ENCODE measurements at places on chromosomes 6 and 20.

DNA sequence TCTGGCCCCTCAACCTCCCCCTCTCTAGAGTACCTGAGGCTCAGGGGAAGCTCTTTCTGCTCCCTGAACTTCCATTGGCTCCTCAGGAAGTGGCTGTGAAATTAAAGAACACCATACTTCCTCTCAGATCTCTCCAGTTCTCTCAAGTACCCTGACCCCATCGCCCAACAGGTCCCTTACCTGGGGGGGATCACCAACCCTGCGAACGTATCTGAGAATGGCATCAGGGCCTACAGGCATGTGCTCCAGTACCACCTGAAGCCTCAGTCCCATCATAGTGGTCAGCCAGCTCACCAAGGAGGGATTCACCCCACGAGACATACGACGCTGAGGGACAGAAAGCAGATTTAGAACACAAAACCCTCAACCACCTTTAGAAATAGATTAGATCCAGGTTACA is 11.8 kb downstream of the BAG6 start:
- DNase-seq: no peak

DNA sequence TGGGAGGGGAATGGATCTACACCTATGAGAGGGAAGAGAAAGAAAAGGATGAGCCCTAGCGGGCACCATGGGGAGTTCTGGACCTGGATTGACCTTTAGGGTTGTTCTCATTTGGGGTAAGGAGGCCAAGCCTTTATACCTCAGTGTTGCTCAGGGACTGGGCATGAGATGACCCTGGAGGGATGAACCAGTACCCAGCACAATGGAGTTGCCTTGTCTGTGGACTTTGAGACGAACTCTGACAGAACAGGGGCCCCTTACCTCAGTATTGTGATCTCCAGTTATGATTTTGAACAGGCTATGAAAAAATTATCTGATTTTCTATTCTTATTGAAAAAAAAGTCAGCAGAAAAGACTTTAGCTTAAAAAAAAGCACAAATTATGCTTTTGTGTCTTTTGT is 88.6 kb downstream of the FOXA2 start:
- DNase-seq: no peak

DNA sequence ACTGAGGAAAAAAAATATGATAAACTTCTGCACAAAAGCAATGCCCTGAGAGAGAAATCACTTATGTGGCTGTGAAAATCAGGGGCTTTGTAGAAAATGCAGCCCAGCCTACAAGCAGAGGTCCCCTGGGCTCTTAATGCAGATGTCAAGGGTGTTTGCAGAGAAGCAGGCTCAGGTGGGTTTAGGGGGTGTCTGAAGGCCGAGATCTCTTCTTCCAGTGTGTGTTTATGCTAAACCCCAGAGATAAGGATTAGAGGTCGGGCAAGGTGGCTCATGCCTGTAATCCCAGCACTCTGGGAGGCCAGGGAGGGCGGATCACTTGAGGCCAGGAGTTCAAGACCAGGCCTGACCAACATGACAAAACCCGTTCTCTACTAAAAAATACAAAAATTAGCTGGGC is 78.5 kb downstream of the TMEM242 start:
- DNase-seq: no peak

- no peak for DNase-seq
Measured at GRCh38 chr6:5172041-5172653, 87.0 kb downstream of the PPP1R3G start.

DNA sequence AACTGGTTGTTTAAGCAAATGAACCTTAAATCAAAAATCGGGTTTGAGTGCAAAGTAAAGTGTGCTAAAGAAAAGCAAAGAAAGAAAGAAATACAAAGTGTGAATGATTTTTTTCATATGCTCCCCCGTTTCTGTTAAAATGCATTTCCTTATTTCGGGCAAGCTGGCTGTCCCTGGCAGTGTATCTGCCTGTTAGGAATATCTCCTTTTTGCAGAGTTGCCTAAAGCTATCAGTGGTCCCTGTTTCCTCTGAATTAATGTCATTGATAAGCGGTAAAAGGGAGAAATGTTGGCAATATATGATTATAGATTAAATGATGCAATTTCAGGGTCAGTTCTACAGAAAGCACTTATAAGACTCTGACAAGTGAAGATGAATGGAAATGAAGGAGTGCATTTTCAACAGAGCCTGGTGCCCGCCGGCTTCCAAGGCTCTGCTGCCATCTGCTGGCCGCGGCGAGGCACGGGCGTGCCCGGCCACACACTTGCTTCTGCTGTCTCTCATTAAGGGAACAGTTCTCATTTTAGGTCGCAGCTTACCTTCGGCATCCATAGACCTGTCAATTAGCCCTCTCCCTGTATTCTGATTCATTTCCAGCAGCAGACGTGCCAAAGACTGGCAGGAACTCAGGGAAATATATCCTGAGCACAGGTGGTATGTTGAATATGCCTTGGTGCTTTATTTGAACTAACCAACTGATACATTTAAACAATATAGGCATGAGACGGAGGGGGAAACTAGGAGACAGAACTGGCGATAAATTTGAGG is 381.9 kb downstream of the C6orf118 start:
- peak; percentile 50 for DNase-seq

- DNase-seq: no peak
Measured at GRCh38 chr6:16840291-16840690, 79.0 kb upstream of the ATXN1 start.

DNA sequence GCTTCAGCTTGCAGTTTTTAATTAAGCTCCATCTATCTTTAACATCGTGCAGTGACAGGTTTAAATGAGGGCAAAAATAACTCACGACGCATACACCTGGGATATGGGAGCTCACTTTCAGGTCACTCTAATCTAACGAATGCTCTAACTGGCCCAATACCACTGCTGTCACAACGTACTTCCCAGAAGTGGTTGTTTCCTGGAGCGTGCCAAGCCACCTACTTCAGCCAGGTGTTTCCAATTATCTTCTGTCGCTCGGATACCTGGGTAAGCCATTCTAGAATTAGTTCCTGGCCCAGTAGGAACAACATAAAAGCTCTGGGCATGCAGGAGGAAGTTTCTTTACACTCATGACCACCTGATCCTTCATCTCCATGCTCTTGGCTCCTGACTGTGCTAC is 147.4 kb downstream of the FOXC1 start:
- no peak for DNase-seq

DNA sequence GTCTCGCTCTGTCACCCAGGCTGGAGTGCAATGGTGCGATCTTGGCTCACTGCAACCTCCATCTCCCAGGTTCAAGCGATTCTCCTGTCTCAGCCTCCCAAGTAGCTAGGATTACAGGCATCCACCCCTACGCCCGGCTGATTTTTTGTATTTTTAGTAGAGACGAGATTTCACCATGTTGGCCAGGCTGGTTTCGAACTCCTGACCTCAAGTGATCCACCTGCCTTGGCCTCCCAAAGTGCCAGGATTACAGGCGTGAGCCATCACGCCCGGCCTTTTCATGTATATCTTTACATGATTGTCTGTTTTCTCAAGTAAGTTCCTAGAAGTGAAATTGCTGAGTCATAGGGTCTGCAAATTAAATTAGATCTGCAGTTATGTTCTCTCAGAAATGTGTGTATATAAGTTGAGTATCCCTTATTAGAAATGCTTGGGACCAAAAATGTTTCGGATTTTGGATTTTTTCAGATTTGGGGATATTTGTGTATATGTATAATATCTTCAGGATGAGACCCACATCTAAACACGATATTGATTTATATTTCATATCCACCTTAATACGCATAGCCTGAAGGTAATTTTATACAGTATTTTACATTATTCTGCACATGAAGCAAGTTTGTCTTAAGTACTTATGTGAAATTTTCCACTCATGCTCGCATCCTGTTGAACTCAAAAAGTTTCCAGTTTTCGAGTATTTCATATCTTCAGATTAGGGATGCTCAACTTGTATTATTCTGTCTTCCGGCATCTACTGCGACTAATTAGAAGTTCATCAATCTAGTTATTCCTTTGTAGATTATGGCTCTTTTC is 40.4 kb downstream of the TAB2 start:
- no peak for DNase-seq

DNA sequence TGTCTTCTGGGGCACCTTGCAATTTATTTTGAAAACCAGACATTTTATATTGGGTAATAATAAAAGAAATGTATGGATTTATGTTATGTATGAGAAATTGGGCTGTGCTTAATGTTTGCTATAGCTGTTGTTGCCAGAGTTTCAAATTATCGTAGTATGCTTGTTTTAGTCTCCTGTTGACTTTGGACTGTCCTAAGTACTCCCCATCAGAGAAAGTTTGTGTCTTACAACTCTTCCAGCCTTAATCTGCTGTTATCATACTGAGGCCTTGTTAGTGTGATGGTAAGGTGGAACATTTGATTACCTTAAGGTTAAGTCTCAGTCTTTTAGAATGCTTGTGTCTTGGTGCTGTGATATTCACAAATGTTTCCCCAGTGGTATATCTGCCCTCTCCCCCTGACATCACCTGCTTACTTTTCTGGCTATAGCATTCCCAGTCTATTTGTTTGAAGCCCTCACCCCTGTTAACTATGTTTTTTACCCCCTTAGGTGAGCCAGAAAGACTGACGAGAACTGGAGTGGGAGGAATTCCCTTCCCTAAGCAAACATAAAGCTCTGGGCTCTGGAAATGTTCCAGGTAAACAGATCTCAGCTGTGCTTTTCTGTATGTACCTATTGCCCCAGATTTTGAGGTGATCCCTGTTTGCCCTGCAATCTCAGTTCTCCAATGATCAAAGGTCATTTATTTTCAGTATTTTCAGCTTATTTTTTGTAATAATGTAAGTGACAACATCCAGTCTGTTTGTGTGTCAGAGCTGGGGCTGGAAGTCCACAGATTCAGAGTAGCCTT is 581.1 kb upstream of the CITED2 start:
- DNase-seq: no peak

GRCh38 chr20:59603781-59604541 is at the start of gene PHACTR3:
Gene PHACTR3, plus strand, starts transcription at chr20:59604540. Its CDS starts 475 bp downstream, at chr20:59605015.
- no peak for DNase-seq

- peak; percentile 25 for DNase-seq
Measured at GRCh38 chr6:28683945-28684538, 158.4 kb downstream of the GPX5 start.

DNA sequence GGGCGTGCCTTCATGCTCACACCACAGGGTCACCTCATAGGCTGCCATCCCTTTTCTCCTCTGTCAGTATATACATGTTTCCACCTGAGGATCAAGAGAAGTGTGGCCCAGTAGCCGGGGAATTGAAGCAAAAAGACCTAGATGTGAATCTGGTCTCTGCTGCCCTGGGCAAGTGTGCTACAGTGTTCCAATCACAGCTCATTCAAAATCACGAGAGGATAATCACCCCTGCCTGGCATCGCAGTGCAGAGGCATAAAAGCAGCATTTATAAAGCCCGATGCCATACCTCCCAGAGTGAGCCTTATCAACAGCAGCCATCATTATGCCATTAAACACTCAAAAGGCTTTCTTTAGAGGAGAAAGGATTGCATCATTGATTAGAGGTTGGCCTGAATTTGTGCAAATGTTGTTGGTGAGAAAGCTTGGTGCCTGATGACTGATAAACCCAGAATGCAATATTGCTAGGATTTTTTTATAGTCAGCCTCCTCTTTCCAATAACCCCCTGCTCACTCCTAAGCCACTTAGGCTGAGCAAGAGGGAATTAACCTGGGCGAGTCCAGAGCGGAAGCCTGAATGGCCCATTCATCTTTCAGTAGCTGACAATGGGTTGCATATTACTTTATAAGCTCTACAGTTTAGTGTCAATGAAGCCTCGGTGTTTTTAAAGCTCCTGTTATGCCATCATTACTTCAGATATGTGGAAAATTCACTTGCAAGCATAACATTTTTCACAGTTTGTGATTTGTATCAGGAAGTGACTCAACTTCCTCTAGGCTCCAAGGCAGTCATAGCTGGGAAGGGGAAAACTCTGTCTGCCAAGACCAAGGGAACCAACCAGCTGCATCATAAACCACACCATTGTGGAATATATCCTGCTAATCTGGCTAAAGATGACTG is 92.5 kb upstream of the NXT1 start:
- no peak for DNase-seq

DNA sequence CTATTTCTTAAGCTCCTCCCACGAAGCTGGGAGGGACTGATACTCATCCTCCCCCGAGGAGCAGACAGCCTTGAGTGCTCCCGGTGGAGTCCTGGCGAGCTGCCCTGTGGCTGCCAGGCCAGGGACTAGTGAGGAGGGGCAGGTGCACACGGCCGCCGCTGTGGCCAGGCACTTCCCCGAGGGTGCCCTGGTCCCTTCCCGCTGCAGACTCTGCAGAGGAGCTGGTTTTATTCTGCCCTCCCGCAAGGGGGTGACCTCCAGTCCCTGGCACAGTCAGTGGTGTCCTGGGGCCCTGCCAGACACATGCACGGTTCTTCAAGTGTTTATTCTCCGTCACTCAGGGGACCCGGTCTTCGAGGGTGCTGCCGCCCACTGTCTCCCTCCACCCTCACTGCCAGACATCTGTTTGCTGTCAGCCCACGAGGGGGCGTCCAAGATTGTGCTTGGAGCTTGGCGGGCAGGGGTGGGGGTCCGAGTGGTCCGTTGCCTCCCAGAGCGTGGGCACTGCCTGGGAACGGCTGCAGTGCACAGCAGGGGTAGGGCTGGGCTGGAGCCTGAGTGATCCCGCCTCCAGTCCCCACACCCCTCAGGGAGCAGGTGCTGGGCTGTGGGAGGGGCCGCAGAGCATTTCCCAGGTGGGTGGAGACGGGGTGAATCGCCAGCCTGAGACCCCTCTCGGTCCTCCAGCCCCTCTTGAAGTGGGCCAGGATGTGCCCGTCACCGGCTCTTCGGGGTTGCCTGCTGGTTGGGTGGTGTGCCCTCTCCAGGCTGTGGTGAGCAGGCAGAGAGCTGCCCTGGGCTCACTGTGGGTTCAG is 3.1 kb upstream of the CABLES2 start:
- peak; percentile 43 for DNase-seq

GRCh38 chr6:10884245-10884972 is 2.4 kb upstream of the SYCP2L start:
- DNase-seq: no peak

- DNase-seq: no peak
Measured at GRCh38 chr6:166752097-166752496, 125.0 kb upstream of the RPS6KA2 start.

DNA sequence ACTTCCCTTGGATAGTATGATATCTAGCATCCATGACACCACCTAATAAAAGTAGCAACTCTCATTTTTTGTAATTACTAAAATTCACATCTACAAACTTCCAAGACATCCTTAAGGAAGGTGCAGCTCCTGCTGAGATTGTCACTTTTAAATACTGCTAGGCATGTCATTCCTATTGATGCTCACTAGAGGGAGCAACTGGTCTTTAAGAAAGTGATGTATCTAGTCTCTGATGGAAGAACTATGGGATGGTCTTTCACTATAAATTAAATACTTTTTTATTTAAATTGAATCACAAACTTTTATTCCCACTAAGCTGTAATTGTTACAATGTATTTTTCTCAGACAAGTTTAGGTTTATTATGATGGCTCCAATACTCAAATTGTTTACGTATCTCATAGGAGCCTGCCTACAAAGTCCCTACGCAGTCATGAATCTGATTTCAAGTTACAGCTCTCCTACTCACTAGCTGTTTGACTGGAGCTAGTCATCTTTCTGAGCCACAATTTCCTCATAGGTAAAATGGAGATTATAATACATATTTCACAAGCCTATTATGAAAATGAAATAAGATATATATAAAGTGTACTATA is 8.1 kb upstream of the TSPYL1 start:
- no peak for DNase-seq

- DNase-seq: no peak
Measured at GRCh38 chr20:48124960-48125359, 339.7 kb upstream of the SULF2 start.
